Activated naive CD8-positive, alpha-beta T cell treated with anti-CD3 and anti-CD28 coated beads for 36 hours (primary cell): ENCODE measurements at places on chromosomes 2 and 18. TPM values are rescaled to one million over a fixed set of nuclear protein-coding genes. Genes with fewer than 3 reads are reported as not detected.

DNA sequence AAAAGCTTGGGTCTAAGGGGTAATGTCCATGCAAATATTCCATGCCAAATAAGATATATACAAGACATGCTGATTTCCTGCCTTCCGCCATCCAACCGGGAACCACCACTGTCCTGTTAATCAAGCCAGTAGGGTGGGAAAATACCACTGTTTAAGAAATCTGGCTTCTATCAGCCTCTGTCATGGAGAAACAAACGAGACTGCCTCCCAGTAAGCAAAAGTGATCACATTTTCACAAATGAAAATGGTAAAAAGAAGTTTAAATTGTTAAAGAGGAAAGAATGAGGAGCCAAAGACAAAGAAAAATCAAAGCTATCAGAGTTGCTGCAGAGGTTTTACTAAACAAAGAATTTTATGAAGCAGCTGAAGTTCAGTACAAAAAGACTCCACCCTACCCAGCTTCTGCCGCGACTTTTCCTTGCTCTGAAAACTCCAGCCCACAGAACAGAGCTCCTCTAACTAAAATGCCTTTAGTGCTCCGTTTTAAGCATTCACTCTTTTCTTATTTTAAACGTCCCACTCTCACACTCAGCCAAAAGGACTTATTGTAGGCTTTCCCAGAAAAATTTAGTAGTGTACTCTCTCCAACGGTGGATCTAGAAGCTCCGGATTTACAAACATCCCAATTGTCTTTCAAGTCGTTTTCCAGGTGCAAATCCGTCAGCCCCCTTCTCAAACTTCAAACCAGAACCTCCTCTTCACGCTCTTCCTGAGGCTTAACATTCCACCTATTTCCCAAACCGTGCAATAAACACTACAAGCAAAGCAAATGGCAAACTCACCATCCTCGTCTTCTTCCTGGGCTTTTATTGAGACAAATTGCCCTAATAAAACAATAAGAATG lies 613 bp downstream of the COL5A2 start:
- no peak for DNase-seq

DNA sequence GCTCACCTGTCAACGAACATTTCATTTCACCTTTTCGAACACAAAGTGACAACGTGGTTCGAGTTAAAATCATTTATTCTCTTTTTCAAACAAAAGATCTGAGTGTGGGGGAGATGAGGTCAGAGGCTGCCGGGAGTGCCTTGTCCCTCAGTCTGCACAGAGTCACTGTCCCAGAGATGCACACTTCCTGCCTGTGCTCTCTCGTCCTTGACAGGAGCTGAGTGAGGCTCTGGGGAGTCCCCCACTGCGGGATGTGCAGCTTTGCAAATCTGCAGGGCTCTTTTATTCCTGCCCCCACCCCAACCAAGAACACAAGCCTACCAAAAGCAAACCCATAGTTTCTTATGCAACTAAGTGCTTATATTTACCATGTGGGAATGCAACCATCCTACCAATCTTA lies 497.8 kb downstream of the EIPR1 start:
- DNase-seq, result no peak

GRCh38 chr2:201138401-201138970 lies 22.5 kb downstream of the CFLAR start:
- DNase-seq, result no peak

DNA sequence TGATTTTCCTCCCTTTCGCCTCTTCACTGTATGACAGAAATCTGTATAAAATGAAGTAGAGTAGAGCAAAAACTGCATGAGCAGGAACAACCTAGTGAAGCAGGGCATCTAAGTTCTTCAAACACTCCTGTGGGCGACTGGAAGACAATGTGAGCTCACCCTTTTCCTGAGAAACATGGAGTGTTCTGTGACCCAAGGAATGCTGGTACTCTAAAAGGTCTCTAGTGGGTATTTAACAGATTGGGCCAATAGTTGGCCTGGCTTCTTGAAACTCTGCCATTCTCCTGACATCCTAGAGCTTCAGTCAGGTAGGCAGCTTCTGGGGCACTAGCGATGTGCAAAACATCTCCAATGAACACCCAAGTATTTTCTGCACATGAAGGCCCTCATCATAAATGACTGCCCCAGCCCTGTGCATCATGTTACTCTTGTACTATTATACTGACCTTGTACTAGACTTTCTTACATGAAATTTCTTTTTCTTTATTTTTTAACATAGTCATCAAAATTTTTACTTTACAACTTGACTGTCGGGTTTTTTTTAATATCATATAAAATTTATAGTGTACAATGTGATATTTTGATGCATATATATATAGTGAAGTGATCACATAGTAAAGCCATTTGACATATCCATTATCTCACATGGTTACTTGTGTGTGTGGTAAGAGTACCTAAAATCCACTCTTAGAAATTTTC lies 294.6 kb upstream of the SESTD1 start:
- DNase-seq, result no peak

DNA sequence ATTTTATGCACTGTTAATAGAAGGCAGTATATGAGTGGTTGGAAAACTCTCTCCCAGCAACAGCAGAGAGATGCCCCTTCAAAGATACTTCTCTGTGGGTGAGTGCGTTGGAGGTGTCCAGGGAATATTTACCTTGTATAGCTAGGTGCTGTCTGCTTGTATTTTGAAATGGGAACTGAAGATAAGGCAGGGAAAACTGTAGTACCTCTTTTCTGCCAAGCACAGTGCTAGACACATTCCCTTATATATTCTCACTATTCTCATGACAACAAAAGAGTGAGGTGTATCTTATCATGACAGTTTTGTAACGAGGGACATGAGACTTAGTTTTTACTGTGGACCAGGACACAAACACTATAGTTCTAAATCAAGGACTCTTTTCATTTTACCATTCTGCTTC lies 2.1 kb downstream of the TTC39C start:
- DNase-seq, result no peak

DNA sequence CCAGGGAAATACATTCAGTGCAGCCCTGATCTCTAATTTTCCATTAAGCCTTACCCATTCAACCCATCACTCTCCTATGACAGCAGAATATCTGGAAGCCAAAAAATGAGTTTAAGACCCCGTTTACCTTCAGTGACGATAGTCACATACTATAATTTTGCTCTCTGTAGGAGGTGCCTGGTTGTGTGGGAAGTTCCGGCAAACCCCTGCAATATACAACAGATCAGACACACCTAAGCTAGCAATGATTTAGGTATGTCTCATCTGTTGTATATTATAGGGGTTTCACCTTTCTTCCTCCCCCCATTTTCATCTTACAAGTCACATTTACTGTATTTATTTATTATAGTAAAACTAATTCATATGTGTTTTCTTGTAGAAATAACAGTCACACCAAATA lies 101.7 kb downstream of the DOCK10 start:
- no peak for DNase-seq

DNA sequence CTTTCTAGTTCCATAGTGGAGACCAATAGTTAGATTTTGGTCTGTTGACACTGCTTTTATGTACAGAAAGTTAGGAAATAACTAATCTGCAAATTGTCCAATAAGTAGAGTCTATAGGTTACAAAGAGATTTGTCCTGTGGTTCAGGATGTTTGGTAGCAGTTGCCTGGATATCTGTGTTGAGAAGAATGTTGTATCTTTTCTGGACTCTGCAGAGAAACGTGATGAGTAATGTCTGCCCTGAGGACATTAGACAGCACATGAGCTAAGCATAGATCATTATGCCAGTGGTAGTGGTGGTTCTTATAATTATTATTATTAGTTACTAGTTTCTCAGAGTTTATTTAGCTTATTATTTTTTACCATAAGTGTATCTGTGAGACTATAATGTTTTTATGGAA lies 65.8 kb downstream of the ANKRD62 start:
- DNase-seq, result no peak

DNA sequence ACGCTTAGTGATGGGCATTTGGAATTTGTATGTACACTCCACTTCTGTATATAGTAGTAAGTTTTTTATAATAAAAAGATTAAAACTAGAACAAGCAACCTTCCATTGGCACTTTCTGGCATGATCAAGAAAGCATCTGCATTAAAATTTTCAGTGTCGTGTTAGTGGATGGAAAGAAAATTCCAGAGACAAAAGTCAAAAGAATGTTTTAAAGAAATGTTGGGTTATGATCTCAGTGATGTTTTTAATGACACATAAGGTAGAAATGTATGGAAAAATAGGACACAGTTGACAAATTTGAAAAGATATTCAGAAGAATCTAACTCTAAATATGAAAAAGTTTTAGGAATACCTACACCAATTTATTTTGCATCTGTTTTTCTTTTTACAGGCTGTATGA lies 126.1 kb upstream of the FAM117B start:
- DNase-seq, result no peak

- DNase-seq, result no peak
Measured at GRCh38 chr2:1321321-1321720, 91.9 kb upstream of the TPO start.

DNA sequence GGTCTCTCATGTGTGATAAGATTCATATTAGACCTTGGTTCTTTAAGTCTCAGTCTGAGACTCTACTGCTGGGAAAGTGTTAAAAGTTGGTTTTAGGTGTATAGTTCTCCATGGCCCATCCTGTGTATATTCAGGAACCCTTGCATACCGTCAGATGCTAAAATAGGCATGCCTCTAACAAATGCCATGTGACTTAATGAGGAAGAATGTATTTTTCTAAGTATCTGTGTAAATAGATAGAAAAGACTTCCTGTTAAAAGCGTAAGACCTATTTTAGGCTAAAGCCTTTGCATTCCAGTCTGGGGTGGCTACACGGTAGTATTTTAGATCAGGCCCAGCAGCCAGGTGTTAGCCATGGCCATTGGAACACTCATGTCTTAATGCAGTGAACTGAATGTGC lies 73.3 kb downstream of the RHBDD1 start:
- DNase-seq, result no peak

DNA sequence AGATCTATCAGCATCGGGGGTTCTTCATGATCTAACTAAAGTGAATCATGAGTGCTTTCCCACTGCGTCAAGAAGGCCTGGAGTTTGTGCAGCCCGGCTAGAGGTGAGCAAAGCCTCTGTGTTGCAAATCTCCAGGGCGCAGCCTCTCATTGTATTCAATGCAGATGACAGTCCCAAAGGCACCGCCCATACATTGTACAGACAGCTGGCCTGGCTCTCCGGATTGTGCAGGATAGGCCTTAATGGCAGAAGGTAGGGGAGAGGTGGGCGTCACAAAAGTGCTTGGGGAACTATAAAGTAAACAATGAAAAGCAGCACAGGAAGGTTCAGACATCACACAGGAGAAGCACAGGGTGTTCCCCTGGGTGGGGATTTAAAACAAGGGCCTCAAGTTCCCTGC lies 907 bp upstream of the GYPC start:
- no peak for DNase-seq

DNA sequence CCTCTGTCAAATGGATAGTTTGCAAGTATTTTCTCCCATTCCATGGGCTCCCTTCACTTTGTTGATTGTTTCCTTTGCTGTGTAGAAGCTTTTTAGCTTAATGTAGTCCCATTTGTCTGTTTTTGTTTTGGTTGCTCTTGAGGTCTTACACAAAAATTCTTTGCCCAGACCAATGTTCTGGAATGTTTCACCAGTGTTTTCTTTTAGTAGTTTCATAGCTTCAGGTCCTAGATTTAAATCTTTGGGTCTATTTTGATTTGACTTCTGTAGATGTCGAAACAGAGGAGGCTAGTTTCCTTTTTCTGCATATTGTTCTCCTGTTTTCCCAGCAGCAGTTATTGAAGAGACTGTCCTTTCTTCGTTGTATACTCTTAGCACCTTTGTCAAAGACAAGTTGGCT lies 351.6 kb downstream of the PTPRM start:
- DNase-seq, result no peak

DNA sequence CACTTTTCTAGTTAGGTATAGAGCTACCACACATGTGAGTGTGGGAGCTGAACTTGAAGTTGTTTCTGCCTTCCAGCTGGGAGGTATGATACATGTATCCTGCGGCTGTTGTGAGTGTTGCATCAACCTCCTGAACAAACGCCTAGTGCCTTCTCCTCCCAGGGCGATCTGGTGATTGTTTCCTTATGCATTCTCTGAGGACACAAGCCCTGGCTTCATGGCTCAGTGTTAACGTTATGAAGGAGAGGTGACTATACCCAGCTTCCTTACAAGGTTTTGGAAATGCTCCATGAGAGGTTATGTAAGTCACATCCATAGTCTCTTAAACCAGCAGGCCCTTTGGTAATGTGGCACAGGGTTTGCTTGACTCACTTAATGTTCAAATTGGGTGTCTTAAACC lies 64.9 kb downstream of the SPRED2 start:
- DNase-seq, result no peak

GRCh38 chr18:9648431-9649163 lies 34.2 kb upstream of the PPP4R1 start:
- no peak for DNase-seq

DNA sequence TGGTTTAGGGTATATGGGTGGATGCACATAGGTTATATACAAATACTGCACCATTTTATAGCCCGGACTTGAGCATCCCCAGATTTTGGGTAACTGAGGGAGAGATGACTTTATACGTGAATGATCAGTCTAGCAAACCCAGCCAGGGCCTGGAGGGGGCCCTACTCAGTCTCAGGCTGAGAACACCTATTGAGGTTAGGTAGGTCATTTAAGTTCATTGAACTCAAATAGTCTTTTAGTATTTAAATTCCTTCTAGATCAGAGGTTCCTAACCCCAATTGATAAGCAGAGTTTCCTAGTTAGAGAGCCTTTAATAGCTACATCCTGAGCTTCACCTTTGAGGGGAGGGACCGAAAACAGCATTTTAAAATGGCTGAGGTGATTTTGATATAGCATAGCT lies 487.0 kb downstream of the DCC start:
- DNase-seq, result no peak

GRCh38 chr2:202115479-202115971 lies 42.5 kb downstream of the KIAA2012 start:
- no peak for DNase-seq

- DNase-seq, result no peak
Measured at GRCh38 chr2:216464104-216464720, 34.4 kb upstream of the RPL37A start.

DNA sequence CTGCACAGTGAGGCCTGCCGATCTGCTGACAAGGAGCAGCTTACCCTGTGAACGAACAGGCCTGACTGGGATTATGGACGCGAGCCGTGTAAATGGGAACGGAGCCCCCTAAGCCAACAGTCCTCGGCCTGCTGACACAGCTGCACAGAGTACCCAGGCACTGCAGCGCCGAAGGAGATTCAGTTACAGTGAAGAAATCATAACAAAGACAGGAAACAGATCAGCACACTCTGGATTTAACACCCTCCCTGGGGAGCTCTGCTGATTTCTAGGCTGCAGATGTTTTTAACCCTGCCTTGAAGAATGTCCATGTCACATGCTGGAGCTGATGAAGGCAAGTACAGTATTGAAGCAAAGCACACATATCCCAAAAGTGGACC lies 43.4 kb downstream of the COLEC12 start:
- no peak for DNase-seq

- DNase-seq, result no peak
Measured at GRCh38 chr2:219662566-219662965, 35.1 kb downstream of the SLC4A3 start.

The PTPRM gene
- total RNA-seq, result 0.22 TPM

The DCDC2C gene
- total RNA-seq, result not detected

The SERPINB3 gene
- total RNA-seq, result not detected

The SLC38A11 gene
- not detected for total RNA-seq

The UGT1A5 gene
- not detected for total RNA-seq
